ENCODE measurements at places on chromosomes 1 and 21.

- peak; percentile 92 for ATAC-seq
These were observed 700 bp upstream of the SYDE2 start for GRCh38 chr1:85201340-85202091.

DNA sequence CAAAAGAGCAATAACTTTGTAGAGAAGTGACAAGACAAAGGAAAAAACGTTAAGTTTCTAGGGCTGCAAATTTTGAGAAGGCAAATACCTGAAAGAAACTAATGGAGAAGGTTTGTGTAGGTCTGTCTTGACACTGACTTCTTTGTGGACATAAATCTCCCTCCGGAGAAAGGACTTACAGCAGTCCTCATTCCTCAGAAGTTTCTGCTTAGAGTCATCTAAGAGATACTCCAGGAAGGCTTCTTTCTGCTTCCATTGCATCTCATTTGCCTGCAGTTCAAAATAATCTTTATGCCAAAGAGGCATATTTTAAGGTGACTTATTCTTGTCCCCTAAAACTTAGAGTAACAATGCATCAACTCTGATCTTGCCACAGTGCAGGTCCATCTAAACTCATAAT, 4.4 kb upstream of the C4BPB start:
- no peak for ATAC-seq

DNA sequence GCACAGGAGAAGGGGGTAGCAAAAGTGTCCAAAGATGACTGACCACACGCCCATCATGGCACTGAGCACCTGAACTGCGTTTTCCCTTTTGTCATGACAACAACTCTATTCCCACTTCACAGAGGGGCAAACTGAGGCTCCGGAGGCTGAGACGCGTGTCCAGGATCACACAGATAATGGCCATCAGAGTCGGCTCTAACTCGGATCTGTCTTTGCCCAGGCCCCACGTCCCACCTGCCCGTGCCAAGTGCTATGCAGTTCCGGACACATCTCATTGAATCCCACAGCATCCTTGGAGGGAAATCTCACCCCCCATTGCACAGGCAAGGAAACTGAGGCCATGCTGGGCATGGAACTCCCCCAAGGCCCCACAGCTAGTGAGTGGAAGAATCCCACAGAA, 62.1 kb downstream of the MATN1 start:
- no peak for ATAC-seq

DNA sequence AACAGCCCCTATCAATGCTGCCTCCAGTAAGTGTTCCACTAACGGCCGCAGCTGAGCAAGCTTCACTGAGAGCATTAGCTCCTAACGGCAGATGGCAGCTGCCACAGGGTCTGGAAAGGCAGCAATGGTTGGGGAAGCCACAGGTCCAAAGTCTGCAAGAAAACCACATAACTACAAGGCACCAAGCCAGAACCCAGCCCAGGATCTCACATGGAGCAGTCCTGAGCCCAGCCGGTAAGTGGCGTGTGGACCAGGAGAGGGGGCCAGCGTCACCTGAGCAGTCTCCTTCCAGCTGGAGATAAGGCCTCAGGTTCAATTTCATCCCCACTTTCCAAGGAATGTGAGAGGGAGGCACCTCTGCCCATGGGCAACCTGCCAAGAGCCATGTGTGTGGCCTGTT, 13.2 kb downstream of the SYT2 start:
- ATAC-seq, result no peak

GRCh38 chr1:208078752-208079151, 165.4 kb downstream of the PLXNA2 start:
- no peak for ATAC-seq

DNA sequence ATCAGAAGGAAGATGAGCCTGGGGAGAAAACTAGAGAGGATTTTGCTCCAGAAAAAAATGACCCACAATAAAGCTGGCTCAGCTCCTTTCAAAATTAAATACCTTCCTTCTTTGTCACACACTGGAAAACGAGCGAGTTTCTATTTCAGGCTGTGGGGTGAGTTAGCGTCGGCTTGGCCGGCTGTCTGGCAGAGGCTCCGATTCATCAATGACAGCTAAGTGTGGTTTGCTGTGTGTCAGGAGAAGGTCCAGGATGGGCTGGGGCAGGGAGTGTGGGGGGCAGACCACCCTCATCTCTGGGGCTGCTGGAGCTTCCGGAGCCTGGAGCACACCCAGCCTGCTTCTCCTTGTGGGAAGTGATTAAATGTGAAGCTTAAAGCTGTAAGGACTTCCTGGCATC, 120.2 kb downstream of the ETS2 start:
- peak; percentile 50 for ATAC-seq

GRCh38 chr21:45228171-45228641, 59.5 kb downstream of the POFUT2 start:
- peak; percentile 67 for ATAC-seq

- no peak for ATAC-seq
These were observed 78.8 kb upstream of the IPO9 start for GRCh38 chr1:201750120-201750519.

DNA sequence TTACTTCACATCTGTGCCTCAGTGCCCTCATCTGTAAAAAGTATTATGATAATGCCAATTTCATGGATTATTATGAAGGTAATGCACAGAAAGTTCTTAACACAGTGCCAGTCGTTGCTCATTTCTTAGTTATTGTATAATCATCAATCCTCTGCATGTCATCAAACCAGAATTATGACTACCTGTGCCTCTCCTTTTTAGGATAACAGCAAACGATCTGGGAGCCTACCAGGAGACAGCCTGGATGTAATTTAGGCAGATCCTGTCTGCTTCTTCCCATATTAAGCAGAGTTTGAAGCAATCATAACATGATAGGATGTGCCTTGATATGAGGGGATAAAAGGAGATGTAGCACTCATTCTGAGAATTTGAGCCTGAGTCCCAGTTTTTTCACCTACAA, 177.4 kb upstream of the DPT start:
- ATAC-seq, result peak; percentile 59

- ATAC-seq, result no peak
These were observed 93.9 kb upstream of the TARDBP start for GRCh38 chr1:10918531-10918930.

DNA sequence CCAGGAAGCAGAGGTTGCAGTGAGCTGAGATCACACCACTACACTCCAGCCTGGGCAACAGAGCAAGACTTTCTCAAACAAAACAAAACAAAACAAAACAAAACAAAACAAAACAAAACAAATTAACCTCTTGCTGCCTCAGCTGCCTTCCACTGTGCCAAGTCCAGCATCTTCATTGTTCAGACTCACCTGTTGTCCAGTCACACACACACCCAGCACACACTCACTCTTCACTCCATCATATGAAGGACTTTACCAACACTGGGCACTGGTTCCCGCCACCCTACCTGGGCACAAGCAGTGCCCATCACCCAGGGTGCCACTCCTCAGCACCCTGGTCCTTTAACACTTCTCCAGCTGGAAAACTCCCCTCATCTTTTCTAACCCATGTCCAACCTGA, 14.6 kb downstream of the PYCR2 start:
- ATAC-seq, result no peak

DNA sequence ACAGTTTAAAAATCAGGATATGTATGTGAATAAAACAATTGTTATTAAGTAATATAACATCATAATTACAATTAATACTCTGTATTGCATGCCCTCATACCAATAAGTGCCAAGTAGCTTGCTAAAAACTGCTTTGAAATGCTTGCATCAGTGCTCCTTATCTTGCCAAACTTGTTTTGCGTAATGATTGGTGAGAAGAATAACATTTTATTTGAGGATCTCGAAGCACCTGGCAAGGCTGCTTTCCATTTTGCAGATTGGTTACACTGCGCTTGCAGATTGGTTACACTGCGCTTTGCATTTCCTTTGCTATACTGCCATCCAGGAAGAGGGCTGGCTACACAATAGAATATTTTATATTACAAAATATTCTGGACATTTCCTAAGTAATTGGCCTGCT, 1.7 kb upstream of the PBX1 start:
- no peak for ATAC-seq

GRCh38 chr1:33007190-33008050, 29.3 kb downstream of the AK2 start:
- ATAC-seq, result peak; percentile 79

DNA sequence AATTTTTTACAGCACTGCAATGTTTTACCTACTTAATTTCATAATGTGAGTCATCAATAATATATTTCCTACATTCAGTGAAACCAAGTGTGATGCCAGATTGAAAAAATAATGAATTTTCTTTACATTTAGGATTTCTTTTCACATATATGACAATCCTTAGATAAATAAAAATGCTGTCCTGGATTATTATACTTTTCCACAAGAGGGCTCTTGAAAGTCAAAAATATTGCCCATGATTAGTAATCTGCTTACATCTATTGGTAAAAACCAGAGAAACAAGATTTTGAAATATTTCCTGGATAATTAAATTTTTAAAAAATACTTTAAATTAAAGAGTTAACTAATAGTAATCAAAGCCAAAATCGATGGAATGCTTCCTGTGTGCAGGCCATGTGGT, 86.8 kb upstream of the PLPPR4 start:
- no peak for ATAC-seq

DNA sequence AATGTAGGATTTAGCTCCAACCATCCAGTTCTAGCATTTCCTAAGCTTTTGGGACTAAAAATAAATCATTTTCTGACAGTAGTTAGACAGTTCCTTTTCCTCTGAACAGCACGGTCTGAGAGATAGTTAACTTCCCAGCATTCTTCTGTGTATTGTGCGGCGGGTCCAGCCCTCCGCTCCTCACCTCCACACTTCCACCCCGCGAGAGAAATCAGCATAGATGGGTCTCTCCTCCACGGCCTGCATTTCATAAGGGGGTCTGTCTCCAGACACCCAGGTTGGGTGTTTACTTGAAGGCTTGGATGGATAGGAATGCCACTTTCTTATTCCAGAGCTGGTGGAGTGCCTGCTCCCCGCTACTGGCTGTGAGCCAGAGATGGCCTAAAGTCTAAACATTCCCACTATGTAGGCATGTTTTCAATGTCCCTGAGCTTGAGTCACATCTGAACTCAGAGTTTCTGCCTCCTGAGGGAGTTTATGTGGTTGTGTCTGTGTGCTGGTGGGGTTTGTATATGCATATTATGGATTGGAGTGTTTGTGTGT, 38.0 kb upstream of the PPP2R5A start:
- no peak for ATAC-seq

- ATAC-seq, result peak; percentile 80
These were observed 111.0 kb downstream of the PTPN14 start for GRCh38 chr1:214440219-214440965.

DNA sequence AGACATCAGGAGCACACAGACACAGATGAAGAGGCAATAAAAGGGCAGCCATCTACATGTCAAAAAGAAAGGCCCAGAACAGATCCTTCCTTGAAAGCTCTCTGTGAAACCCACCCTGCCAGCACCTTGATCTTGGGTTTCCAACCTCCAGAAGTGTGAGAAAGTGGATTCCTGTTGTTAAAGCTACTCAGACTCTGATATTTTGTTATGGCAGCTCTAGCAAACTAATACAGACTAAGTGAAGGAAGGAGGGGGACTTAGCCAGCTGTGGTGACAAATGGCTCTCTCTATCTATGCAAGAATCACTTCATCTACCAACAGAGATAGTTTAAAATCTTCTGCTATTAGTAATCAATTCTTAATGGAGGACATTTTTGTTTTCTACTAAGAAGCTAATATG, 10.4 kb downstream of the SAMSN1 start:
- no peak for ATAC-seq

DNA sequence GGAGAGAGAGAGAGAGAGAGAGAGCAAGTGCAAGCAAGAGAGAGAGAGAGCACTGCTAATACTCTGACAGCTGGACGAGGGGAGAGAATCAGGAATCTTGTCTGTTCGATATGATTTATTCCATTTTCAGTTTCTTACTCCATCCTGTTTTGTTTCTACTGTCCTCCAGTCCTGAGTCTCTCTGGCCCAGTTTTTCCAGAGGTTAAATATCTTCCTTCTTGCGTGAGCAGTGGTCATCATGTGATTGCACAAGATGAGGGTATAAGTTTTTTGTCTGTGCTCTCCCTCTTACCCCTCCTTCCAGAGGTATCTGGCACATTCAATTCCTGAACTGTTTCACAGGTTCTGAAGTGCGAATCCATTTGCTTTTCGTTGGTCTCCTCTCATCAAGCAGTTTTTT, 16.8 kb downstream of the UBE2U start:
- ATAC-seq, result no peak

DNA sequence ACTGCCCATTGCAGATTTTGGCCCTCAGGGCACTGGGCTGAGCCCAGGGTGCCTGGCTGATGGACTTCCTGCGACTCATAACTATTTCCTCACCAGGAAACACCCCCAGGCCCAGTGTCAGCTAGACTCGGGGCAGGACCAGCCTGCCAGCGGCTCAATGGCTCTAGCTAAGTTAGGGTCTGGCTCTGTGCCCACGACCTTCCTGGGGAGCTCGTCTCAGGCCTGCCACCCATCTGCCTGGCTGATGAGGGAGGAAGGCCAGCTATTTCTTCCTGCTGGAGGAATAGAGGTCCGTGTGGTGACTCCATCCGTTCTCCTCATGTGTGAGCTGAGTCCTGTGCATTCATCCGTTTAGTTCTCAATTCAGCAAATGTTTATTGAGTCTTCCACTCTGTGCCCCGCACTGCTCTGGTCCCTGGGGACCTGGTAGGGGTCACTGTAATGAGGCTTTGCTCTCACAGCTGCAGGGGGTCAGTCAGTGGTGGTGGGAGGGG, 44.5 kb downstream of the KIRREL1 start:
- ATAC-seq, result peak; percentile 23

DNA sequence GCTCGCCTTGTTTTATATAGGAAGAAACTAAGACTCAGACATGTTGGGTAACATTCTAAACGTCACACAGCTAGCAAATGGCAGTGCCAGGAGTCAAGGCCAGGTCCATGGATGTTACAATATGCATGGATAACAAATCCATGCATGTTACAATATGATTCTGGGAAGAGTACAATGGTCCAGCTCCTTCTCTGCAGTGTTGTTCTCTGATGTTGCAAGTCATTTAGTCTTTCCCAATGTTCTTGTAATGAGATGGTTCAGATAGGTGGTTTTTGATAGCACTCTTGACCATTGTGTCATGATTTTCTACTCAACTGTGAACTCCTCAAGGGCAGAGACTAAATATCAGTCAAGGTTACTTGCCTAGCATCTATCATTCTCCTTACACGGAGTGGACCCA, 15.7 kb upstream of the LRRN2 start:
- no peak for ATAC-seq
